ENCODE measurements at places on chromosomes 4 and X. TPM values are rescaled to one million over a fixed set of nuclear protein-coding genes. Genes with fewer than 3 reads are reported as not detected.
A peak's percentile ranks its signal among the peaks of the same experiment; 100 is the strongest.

DNA sequence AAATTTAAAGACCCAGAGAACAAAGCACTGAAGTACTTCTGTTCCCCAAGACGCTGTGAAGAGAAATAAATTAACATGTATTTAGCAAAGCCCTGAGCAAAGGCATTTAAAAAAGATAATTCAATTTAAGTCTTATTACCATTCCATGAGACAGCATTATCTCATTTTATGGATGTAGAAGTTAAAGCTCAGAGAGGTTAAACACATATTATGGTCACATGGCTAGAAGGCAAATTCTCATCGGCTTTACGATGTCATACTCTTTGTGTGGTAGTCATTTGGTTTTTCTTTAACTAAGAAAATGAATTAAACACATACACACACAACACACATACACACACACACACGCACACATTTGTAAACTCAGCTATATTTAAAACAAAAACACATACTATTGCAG, 262.7 kb downstream of the HS3ST1 start:
- DNase-seq = no peak

DNA sequence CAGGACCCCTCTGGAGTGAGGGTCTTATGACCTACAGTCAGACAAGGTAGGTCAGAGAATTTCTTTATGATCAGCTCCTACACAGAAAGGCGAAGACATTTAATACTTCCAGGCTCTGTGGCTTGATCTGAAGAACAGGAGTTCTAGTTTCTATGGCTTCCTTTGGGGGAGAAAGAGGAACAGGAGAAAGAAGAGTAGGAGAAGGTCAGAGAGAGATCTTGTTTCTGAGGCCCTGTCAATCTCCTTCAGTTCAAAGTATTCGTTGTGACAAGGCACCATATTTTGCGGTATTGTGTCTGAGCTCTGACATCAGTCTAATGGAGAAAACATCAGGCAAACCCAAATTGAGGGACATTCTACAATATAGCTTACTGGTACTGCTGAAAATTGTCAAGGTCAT, 16.7 kb downstream of the TMSB4X start:
- no peak for DNase-seq

DNA sequence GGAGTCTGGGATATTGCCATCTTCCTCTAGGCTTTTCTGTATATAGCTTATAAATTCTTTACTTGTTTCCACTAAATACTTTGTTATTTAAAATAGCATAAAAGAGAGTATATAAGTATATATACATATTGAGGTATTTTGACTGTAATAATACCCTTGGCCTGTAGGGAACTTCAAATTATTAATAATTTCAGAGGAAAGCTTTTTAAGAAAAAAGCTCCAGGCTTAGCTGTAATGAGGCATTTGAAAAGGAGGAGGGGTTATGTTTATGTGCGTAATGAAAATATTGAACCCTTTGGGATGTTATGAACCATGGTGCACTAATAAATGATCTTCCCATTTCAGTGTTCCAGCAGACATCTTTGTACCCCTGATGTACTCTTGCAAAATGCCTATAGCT, 578.1 kb downstream of the RPA4 start:
- DNase-seq = no peak

Gene USP17L15
- not detected for total RNA-seq

Gene SYNPO2
- total RNA-seq = 11.7 TPM

DNA sequence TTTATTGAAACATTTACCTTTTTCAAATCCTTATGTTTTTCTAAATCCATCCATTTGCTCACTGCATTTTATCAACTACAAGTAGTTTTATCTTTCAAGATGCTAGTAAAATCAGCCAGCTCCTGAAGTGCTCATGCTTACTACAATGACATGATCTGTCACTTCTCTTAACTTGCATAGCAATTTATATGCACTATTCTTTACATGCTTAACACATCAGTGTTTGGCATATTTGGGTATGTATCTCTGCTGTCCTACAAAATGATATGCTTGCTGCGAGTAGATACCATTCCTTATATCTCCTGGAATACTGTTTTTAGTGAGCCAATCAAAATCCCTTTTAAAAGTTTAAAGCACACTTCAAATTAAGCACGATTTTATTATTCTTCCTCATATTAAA, 2726.8 kb downstream of the PCDH7 start:
- no peak for DNase-seq

Gene BEX1
- total RNA-seq = 96.5 TPM

GRCh38 chr4:115229873-115230272, 116.5 kb upstream of the NDST4 start:
- no peak for DNase-seq

DNA sequence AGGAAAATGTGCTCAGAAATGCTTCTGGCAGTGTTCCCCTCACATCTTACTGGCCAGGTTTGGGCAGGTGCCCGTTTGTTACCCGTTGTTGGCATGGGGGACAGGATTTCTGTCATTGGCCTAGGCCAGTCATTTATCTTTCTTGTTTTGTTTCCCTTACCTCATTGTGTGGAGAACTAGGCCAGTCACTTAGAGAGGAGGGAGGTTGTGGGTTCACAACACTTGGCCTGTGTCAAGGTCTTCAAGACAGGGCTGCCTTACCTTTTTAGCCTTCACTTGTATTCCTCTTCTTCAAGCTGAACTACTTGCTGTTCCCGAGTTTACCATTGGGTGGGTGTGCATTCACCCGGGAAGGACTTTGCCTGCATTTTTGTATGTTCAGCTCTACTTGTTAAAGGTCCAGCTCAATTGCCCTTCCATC, 17.7 kb downstream of the SNX25 start:
- DNase-seq = no peak

Gene GAGE12G
- not detected for total RNA-seq

Gene MAGEA11
- not detected for total RNA-seq

Gene NR3C2
- total RNA-seq = 27.0 TPM

DNA sequence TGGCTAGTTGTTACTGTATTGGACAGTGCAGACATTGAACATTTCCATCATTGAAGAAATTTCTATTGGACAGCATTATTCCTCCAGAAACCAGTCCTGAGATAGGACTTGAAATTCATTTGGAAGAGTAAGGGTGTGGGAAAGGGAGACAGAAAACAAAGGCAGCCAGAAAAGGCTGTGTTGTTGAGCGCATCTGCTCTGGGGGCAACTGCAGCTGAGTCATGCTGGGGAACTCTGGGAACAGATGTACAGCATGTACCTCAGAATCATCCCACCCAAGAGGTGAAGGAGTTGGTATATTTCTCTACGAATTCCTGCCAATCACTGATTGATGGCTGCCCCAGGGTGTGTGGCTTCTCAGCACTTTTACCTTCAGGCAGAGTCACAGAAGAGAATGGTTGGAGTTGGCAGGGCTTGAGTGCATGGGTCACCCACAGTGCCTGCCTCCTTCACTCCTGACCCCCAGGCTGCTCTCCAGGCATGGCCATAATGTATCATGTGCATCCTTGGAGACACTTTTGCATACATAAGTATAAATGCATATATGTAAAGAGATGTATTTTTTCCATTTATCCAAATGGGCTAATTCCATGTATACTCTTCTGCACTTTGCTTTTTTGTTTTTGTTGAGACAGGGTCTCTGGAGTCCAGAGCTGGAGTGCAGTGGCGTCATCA, 39.4 kb downstream of the GEMIN8 start:
- no peak for DNase-seq

- peak; percentile 61 for DNase-seq
Measured at GRCh38 chrX:154457491-154458115, 478 bp upstream of the PLXNA3 start.

- DNase-seq = no peak
Measured at GRCh38 chr4:132564920-132565319, 584.2 kb upstream of the PCDH10 start.

Data from spinal cord (tissue), 10 donors.